Activated naive CD4-positive, alpha-beta T cell treated with Interleukin-2 at 50 U/mL for 16 hours (primary cell): ENCODE measurements at places on chromosomes 4 and X.

GRCh38 chr4:81508411-81509185 lies 36.9 kb upstream of the RASGEF1B start:
- no peak for DNase-seq

DNA sequence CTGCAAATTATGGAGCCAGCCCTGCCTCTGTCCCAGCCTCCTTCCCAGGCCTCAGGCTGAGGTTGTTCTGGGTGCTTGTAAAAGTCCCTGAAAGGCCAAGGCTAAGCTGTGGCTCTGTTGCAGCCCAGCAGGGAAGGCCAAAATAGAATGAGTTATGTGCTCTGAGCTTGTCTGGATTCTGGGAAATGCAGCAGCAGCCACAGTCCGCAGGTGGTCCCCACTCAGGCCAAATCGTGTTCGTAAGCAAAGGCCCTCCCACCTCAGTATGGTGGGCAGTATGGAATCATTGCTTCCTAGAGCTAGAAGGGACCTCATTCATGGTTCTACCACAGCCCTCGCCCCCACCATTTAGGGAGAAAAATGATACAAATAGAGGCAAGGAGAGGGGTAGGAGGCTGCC lies 4.7 kb upstream of the TCEAL1 start:
- no peak for DNase-seq

- DNase-seq = no peak
These were observed 139.9 kb downstream of the FRMPD4 start for GRCh38 chrX:12278151-12278550.

DNA sequence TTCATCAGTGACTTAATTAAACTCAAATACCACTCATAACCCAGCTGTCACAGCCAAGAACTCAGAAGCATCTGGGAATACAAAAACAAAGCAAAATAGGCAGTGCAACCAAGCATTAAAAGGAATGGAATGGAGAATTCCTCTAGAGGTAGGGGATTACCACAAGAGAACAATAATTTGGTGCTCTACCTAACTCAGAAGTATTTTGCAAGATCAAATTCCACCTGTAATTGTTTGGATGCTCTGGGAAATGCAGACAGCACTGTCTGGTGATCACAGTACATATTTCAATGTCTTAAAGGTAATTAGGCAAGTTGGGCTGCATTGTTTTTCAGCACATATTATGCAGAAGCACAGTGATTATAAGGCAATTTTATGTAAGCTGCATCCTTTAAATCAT lies 547.5 kb downstream of the TRAM1L1 start:
- DNase-seq = no peak

DNA sequence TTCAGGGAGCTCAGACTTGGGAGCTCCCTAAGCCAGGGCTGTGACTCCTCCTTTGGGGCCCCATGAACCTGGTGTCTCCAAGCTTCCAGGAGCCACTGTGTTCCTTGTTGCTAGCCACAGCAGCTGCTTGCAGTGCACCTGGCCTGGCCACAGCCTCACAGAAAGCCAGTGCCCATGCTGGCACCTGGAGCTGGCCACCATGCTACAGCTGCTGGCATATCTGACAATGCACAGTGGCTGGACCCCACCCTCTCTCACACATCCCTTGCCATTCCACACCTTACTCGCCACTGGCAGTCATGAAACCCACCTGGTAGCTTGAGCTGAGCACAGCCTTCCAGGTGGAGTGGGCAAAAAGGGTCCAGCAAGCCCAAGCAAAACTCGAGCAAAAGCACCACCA lies 441.7 kb downstream of the ARAP2 start:
- no peak for DNase-seq

GRCh38 chr4:170662250-170662649 lies 572.5 kb upstream of the AADAT start:
- no peak for DNase-seq

DNA sequence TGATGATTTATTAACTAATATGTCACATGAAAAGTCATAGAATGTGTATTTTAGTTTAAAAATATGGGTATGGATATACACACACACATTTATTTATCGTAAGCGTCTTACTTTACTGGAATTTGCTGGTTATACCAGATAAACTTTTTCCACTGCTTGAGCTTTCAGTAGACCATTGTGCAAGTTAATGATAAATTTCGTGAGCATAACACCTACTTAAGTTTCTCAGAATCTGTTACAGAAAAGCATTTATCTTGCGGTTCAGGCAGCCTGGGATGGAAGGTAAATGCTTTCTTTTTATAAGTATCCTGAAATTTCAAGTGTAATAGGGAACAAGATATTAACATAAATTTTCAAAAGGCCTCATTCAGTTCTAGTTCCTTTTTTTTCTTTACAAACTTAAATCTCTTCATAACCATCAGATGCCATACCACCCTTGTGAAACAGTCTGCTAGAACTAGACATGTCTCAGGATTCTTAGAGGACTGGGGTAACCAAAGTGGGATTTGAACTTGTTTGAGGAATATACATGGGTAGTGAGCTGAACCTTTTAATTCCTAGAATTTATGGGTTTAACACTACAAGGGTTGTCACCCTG lies 27.7 kb downstream of the ATP7A start:
- DNase-seq = no peak
